Karpas-422 (cell line): ENCODE measurements at places on chromosomes 4 and X.

GRCh38 chr4:72326692-72327632 is 242.1 kb downstream of the ADAMTS3 start:
- peak; percentile 73 for DNase-seq

DNA sequence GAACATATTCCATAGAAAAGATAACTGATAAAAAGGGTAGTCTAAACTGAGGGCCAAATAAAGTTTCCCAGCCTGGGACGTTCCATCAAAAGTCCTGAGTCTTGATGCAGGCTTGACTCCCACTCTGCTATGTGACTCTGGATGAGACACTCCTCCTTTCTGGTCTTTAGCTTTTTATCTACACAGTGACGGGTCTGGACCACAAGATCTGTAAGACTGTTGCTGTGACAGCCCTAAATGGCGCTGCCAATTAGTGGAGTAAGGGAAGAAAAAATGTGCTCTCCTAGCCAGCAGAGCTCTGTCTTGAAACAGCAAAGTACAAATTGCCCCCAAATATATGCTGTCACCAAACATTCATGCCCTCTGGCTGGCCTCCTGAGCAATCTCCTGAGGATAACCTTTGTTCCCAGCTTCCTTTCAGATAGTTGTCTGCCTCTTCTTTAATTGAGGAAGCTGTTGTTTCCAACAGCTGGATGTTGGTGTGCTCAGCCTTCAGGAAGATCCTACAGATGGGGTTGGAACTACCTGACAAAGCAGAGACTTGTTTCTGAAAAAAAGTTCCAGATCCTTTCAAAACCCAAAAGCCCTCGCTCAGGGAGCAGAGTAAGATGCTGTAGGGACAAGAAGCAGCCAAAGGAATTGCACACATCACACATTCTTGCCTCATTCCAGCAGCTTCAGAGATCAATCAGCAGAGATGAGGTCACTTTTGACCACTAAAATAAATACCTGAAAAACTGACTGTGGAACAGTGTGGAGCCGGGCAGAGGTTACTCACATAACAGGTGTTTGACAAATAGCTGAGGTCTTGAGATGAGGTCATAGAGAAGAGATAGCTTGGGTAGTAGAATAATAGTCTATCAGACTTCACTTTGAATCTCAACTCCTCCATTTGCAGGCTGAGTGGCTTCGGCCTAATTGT is 383.4 kb upstream of the FGF13 start:
- no peak for DNase-seq

GRCh38 chr4:47145630-47146029 is 114.3 kb downstream of the GABRB1 start:
- no peak for DNase-seq

DNA sequence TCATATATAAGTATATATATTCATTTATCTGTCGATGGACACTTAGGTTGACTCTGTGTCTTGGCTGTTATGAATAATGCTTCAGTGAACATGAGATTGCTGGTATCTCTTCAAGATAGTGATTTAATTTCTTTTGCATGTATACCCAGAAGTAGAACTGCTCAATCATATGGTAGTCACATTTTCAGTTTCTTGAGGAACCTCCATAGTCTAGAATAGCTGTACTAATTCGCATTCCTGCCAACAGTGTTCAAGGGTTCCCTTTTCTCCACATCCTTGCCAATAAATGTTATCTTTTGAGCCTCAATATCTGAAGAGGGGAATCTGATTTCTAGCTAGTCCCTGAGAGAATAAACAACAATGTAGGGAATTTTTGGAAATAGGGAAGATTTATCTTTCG is 32.4 kb upstream of the CCNG2 start:
- no peak for DNase-seq

- DNase-seq = no peak
Measured at GRCh38 chrX:128439159-128439558, 387.0 kb upstream of the ACTRT1 start.

- no peak for DNase-seq
Measured at GRCh38 chrX:252957-253291, 28.3 kb upstream of the PLCXD1 start.

DNA sequence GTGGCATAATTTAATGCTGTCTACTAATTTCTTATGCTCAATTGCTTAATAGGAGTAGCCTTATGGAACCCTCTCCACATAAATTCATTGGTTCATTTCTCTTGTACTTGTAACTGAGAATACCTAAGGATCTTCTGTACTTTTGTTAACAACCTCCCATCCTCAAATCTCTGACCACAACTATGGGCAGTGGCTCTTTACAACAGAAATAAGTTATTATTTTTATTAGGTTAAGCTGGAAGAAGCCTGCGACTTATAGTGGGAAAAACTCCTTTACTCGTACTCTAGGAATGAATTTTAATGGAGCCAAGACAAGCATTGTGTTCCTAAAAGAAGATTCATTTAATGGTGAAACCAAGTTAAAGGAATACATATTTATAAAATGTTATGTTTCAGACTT is 337.1 kb upstream of the CTSO start:
- no peak for DNase-seq

DNA sequence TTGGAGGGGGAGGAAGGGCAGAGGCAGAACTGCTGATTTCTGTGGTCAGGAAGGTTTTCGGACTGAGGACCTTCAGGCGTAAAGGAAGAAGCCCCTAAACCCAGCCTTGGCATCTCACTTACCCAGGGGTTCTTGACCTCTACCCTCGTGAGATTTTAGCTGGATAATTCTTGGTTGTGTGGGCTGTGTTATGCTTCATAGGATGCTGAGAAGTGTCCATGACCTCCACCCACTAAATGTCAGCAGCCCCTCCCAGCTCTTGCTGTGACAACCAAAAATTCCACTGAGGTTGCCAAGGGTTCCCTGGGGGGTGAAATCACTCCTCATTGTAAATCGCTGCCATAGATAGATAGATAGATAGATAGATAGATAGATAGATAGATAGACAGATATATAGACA is 5.8 kb upstream of the CRLF2 start:
- DNase-seq = no peak

DNA sequence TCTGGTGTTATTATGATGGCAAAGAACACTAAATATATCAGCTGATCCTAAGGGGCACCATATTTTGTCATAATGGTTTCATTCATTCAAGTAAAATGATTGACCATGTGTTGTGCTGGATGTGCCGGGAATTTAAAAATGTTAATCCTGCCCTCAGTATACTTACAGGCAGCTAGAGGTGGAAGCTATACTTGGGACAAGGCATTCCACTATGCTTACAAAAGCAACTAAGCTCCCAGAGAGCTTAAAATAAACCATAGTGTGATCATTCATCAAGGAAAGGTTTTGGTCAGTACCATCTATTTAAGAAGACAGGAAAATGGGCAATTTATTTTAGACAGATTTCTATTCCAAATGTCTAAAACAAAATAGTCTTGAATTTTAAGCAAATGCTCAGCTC is 46.4 kb downstream of the NR3C2 start:
- DNase-seq = no peak

- no peak for DNase-seq
Measured at GRCh38 chr4:174071595-174071994, 211.9 kb downstream of the FBXO8 start.

DNA sequence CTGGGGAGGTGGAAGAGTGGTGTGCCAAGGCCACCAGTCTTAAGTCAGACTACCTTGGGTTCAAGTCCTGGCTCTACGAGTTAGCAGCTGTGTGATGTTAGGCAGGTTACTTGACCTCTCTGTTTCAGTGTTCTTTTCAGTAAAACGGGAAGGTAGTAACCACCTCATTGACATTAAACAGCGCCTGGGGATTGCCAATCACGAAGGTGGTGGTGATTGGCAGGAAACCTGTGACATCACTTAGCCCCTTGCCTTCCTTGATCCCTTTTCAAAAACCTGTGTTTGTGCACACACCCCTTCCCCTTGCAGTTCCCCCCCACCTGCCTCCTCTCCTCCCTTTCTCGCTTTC is 7.6 kb downstream of the KLF3 start:
- DNase-seq = no peak

- no peak for DNase-seq
Measured at GRCh38 chrX:106932492-106932923, 12.3 kb downstream of the CLDN2 start.

DNA sequence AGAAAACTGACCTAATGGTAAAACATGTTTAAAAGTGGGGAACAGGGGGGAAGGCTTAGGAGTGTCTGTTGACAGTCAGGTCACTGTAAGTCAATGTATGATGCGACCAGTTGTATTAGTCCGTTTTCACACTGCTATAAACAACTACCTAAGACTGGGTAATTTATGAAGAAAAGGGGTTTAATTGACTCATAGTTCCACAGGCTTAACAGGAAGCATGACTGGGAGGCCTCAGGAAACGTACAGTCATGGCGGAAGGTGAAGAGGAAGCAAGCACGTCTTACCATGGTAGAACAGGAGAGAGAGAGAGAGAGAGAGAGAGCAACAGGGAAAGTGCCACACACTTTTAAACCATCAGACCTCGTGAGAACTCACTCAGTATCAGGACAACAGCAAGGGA is 13.0 kb upstream of the PLAC1 start:
- DNase-seq = no peak

DNA sequence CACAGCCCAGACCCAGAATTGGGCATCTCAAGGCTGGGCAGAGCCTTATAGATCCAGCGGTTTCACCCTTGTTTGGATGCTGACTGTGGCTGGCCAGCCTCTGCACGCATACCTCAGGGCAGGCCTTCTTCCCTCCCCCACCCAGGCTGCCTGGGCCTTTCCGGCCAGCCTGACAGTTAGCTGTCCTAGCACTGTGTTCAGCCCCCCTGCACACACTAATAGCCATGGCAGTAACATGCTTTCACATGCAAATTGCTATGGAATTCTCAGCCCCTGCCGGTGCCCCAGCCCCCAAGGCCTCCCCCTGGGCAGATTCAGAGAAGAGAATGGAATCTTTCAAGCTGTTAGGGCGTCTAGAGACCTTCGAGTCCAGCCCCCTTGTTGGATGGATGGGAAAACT is 17.7 kb downstream of the EFNB1 start:
- DNase-seq = no peak

DNA sequence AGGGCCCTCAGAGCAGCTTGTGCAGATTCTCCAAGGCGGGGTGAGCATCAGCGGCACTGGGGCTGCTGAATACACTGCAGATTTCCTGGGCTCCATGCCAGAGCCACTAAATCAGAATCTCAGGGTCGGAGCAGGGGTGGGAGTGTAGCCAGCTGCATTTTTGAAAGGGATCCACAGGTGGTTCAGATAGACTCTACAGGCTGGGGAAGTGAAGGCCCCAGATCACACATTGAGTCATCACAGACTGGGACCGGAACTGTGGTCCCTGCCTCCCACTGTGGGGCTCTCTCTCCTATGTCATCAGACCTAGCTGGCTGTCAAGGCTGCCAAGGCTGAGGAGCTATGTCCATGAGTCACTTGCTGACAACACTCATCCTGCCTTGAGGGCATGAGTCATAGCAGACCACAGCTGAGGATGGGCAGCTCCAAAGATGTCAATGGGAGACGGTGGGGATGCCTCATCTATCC is 162.3 kb upstream of the MAMLD1 start:
- peak; percentile 72 for DNase-seq

GRCh38 chr4:158818560-158819140 is 49.8 kb downstream of the FNIP2 start:
- DNase-seq = no peak
